ACHN (cell line): ENCODE measurements at places on chromosomes 5 and 9.

DNA sequence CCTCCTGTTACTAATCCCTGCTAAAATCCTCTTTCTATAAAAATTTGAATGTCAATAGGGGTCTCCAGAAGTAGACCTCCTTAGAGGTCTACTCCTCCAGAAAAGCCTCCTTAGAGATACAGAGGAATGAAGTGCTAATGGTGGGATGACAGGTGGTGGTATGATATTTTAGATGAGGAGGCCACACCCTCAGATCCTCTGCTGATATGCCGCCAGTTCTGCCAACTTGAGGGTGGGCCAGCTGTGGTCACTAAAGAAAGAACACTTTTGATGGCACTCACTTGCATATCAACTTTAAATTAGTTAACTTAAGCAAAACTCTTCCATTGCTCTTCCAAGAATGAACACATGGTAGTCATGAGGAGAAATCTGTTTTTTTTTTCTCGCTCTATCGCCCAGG lies 16.9 kb upstream of the UBAP2 start:
- no peak for DNase-seq

DNA sequence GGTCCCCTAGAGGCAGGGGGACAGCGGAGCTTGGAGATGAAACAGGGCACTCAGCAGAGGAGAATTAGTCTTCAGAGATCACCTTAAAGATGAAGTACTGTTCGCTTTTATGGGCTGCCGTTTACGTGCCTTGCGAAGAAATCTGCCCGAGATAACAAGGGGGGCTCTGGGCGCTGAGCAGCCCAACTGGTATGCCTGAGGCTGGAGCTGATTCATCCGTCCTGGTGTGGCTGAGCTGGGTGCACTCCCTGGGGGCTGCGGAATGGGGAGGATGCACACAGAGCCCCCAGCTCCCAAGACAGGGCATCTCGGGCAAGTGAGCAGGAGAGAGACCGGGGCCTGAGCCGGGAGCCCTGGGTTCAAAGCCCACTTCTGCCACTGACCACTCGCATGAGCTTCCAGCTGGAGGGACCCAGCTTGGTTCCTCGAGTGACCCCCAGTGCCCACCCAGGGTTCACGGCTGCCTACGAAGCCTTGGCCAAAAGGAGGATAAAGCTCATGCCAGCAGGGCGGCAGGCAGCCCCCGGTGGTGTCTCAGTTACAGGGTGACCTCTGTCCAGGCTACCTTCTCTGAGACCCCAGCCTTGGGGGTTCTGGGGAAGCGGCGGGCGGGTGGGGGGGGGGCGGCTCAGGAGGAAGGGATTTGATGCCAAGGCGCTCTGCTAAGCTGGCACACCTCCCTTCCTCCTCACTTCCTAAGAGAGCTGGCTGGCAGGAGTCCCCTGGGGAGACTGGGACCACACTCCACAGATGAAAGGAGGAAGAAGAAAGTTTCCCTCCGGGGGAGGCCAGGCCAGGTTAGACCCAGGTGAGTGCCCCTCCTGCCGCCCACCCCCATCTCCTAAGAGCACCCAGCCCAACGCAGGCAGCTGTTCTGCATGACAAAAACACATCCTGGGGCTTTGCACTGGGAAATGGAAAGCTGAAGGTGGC lies 5.7 kb downstream of the FIBCD1 start:
- DNase-seq: peak; percentile 72

GRCh38 chr9:34993502-34994259 lies 4.1 kb downstream of the DNAJB5 start:
- no peak for DNase-seq

DNA sequence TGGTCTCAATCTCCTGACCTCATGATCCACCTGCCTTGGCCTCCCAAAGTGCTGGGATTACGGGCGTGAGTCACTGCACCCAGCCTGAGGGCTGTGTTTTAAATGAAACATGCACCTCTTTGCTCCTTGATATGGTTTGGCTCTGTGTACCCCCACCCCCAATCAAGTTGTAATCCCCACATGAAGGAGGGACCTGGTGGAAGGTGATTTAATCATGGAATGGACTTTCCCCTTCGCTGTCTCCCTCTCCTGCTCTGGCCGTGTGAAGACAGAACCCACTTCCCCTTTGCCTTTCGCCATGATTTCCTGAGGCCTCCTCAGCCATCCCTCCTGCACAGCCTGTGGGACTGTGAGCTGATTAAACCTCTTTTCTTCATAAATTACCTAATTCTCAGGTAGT lies 12.5 kb upstream of the NOTCH1 start:
- no peak for DNase-seq

DNA sequence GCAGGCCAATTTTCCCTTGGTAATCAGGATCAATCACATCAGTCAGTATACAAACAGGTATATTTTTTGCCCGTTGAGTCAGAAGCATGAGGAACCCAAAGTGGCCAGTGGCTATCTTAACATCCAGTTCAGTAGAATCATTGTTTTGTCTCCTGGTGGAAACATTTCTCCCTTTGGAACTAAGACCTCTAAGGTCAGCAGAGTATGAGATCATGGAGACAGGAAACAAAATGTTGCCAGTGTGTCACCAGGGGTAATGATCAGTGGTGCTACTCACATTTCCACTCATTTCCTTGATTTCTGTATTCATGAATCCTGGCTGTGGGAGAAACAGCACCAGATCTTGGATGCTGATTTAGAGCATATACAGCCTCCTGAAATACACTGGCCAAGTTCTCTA lies 553.0 kb downstream of the CSNK1G3 start:
- no peak for DNase-seq

DNA sequence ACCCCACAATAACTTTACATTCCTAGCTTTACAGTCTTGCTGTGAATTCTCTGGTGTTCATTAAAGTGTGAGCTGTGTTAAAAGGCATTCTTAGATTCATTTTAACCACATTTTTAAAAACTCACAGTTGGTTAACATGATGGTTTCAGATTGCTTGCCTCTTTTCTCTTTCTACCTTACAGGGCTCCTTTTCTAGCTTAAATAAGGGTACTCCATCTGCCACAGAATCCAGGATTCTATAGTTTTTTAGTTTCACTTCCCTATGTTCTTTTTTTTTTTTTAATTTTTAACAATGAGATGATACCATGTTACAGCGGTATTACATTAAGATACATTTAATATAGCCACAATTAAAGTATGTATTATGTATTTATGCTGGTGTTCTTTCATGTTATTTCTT lies 3.9 kb upstream of the FBXO4 start:
- no peak for DNase-seq

DNA sequence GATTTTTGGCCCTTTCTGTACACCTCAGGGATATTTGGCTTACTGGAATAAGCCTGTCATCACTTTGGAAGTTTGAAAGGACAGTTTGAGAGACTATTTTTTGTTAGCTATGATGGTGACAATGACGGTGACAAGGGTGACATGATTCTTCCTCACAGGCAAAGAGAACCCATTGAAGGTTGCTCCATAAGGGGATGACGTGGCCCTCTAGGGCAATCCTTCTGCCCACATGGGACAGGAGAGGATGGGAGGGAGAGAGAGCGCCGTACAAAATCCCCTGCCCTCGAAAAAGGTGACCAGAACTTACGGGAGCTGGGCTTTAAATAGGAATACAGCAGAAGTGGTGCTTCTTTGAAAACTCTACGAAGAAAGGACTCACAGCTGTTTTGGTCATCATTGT lies 22.6 kb downstream of the HRH2 start:
- DNase-seq: no peak
